CD8-positive, alpha-beta memory T cell (primary cell): ENCODE measurements at places on chromosomes 16 and 17.

GRCh38 chr16:85757341-85757822 lies 6.5 kb upstream of the C16orf74 start:
- DNase-seq: no peak

DNA sequence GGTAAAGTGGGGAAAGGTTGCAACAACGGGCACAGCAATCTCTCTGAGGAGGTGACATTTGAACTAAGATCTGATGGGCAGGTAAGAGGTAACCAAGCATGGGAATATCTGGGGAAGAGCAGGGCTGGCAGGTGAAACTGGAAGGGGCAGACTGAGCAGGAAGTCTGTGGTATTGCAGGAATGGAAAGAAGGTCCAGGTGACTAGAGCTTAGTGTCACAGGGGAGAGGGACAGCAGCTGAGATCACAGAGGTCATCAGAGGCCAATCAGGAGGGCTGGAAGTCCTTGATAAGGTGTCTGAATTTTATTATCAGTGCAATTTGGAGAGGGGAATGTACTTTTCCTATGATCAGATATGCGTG lies 73.3 kb upstream of the DHX40 start:
- no peak for DNase-seq

- DNase-seq: no peak
Observed at GRCh38 chr16:1745900-1746692, 25.2 kb downstream of the NME3 start.

GRCh38 chr17:77286641-77287431 lies 146.1 kb downstream of the SEC14L1 start:
- no peak for DNase-seq

GRCh38 chr17:9484789-9485188 lies 90.8 kb downstream of the STX8 start:
- no peak for DNase-seq

DNA sequence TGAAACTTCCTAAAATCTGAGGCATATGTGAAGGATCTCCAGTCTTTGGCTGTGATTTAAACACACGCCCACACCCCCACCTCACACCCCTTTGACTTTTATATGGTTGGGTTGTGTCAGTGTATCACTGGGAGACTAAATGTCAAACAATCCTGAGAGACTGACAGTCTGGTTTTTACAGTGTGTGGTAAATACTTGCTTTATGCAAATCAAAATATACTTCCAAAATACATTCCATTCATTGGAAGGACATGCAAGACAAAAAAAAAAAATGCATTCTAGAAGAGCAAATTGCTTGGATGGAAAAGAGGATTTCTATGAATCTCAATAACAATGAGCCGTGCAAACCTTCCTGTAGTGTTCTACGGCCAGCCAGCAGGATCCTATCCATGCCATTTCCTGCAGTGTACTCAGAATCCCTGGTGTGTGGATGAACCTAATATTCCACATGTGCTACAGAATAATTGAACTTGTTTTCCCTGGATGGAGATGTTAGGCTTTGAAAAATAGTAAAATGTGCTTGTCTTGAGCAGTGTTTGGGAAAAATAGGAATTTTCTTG lies 602.1 kb upstream of the GOT2 start:
- DNase-seq: no peak

GRCh38 chr16:89168381-89169189 lies 3.0 kb upstream of the CDH15 start:
- no peak for DNase-seq

- DNase-seq: peak; percentile 81
Observed at GRCh38 chr17:8935191-8935590, 30.3 kb downstream of the PIK3R5 start.

GRCh38 chr17:8345052-8345690 lies 5.5 kb downstream of the ODF4 start:
- DNase-seq: no peak

- no peak for DNase-seq
Observed at GRCh38 chr17:6386041-6386630, 48.8 kb downstream of the AIPL1 start.

DNA sequence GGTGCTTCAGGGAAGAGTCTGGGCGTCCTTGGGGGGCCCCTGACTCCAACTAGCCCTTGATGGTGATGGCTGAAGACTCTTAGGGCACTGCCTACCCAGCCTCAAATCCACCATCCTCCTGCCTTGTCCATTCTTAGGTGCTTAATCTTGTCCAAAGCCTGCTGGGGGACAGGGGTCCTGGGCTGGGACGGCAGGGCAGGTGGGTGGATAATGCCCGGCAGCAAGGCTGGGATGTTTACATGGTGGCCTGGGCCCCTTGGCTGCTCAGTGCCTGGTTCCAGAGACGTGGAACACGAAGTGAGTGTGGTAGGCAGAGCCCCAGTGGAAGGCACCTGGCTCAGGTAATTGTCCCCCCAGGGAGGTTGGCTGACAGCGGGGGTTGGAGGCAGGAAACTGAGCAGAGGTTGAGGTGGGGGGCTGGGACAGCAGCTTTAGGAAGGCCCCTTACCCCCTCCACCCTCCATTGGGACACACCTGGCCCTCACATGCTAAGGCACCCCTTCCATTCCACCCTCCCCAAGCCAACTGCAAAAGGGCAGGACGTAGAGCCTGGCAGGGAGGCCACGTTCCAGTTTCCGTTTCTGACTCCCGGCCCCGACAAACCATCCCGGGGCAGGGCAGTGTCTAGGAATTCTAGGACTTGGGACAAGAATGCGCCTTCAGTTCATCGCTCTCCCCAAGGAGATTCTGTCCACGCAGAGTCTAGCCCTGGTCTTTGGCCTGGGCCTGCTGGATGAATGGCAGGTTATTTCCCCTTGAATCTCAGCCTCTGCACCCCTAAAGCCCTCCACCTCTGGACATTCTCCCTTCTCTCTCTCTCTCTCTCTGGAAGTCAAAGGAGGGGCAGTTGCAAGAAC lies 1.9 kb downstream of the FOXJ1 start:
- DNase-seq: peak; percentile 44

DNA sequence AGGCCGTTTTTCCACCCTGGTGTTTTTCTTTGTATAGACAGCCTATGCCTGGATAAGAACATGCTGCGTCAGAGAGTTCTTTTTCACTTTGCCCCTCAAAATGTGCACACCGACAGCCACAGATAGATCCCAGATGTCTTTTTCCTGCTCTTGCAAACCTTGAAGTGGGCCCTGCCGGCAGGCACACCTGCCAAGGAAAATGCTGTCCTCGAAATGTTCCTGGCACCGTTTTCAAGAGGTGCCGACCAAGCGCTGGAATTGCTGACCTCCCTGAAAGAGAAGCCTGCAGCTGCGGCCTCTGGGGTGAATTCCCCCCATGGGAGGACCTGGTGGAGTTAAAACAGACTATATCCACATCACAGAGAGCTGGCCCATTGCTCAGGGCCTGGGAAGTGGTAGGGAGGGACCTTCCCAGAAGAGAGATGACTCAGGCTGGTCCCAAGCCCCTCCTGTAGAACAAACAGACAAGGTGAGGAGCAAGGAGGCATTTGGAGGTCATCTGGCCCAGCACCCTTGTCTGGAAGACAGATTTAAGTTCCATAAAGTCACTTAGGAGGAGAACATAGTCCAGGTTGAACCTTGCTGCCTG lies 668.1 kb downstream of the MAF start:
- no peak for DNase-seq

GRCh38 chr17:10105513-10106001 lies 92.8 kb downstream of the GAS7 start:
- DNase-seq: no peak
